Esophagus squamous epithelium (tissue), 5 donors: ENCODE measurements at places on chromosomes 1 and 21. TPM values are rescaled to one million over a fixed set of nuclear protein-coding genes. Genes with fewer than 3 reads are reported as not detected.

CNR2 gene
- not detected for total RNA-seq

PTPRC gene
- total RNA-seq, result 9.2 TPM

DNA sequence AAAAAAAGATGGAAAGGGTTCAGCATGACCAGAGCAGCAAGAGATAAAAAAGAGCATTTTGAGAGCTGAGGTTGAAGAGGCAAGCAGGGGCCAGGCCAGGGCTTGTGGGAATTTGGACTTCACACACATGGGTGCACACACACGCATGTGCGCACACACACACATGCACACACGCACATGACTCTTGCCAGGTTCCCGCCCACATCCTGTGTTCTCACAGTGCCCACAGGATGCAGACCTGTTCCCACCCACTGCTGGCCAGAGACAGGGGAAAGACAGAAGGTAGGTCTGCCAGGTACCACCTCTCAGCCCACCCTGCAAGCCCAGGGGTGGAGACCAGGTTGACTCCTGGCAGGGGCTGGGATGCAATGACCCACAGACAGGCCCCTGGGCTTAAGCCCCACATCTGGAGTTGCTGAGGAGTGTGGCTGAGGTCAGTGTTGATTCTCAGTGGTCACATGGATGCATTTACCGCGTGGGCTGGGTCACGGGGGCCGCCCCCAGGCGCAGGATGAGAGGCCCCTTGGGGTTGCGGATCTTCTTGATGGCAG lies 4.4 kb downstream of the COL16A1 start:
- no peak for DNase-seq

DNA sequence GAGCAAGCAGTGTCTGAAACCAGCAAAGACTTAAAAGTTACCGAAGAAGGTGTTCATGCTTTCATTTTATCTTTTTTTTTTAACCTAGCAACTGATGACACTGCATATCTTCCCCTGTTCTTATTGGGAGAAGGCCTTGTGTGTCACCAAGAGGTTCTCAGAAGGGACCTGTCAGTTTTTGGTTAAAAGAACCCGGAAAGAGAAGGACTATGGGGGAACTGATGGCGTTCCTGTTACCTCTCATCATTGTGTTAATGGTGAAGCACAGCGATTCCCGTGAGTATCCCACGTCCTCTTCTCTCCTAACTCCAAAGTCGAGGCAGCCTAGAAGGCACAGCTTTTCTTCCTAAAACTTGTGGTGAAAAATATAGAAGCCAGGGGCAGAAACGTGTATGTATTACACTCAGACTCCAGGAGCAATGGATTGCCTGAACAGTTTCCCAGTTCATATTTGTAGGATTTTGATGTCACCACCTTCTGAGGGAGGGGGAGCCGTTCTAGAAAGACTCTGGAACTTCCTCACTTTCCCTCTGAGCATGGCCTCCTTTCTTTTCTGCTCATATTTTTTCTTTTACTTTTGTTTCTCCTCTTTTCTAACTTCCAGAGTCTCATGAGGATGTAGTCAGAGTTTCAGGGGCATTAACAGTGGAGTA lies at the start of gene MR1:
Gene MR1, plus strand, starts transcription at position 185 of the 653 bp plus-strand sequence. Its CDS starts 25 bp downstream, at position 210.
- DNase-seq, result no peak

MMP23B gene
- total RNA-seq, result 7.6 TPM

VHLL gene
- total RNA-seq, result not detected

GRCh38 chr1:224639426-224639975 lies 23.4 kb downstream of the CNIH3 start:
- no peak for DNase-seq

PKP1 gene
- 483 TPM for total RNA-seq

- no peak for DNase-seq
Measured at GRCh38 chr1:220803401-220804201, 16.9 kb downstream of the MTARC1 start.

DNA sequence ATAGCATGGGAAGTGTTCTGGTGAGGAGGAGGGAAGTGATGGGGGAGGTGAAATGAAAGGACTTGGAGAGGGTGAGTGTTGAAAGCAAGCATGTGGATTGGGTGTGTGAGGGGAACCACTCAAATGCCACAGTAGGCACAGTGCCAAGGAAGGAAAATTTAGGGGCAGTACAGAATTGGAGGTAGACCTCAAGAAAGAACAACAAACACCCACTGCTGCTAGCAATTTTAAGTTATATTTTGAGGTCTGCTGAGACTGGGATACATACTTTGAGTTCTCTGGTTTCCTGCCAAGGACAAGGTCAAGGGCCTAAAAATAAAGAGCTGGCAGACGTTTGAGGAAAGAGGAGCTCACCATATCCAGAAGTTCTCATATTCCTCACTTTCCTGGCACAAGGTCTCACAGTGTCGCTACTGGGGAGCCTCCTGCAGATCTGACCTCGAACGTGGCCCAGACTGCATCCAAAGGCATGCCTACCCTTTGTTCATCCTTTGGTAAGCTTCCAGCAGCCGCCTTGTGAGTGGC lies 104.0 kb downstream of the BRINP2 start:
- DNase-seq, result no peak

DNA sequence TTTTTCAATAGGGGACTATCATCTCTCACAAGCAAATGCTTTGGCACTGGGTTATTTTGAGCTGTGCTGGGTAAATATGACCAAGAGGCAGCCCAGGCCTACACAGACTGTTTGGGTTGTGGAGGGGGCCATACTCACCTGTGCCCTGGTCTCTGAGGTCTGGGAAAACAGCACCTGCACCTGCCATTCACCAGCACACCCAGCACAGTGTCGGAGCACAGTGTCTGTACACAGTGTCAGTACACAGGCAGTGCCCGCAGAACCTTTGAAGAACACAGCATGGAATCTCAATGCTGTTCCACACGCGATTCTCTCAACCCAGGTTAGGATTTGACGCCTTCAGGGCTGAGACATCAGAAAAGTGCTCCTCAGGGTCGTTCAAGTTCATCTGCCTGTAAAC lies 35.0 kb upstream of the FAM89A start:
- DNase-seq, result no peak

KCNQ4 gene
- total RNA-seq, result 2.1 TPM

GRCh38 chr1:79614762-79615161 lies 608.2 kb upstream of the ADGRL4 start:
- no peak for DNase-seq

- no peak for DNase-seq
Measured at GRCh38 chr1:55059302-55060132, 20.2 kb downstream of the PCSK9 start.

- DNase-seq, result no peak
Measured at GRCh38 chr1:204572923-204573922, 57.0 kb downstream of the MDM4 start.

- DNase-seq, result no peak
Measured at GRCh38 chr1:19096036-19096833, 113.8 kb downstream of the UBR4 start.

GRCh38 chr1:158728510-158729225 lies 8.1 kb upstream of the OR6K3 start:
- DNase-seq, result no peak

- DNase-seq, result no peak
Measured at GRCh38 chr1:208031316-208031931, 120.5 kb upstream of the CD34 start.

PDE4B gene
- total RNA-seq, result 0.08 TPM

FCGR2B gene
- total RNA-seq, result 12.8 TPM
